Ascending aorta (tissue), 2 donors: ENCODE measurements at places on chromosomes 3 and 15. TPM values are rescaled to one million over a fixed set of nuclear protein-coding genes. Genes with fewer than 3 reads are reported as not detected.

- peak; percentile 91 for DNase-seq
- H3K4me3 ChIP-seq: no peak overlapping the region
These were observed 79.3 kb upstream of the ALDH1L1 start for GRCh38 chr3:126259411-126260391.

DNA sequence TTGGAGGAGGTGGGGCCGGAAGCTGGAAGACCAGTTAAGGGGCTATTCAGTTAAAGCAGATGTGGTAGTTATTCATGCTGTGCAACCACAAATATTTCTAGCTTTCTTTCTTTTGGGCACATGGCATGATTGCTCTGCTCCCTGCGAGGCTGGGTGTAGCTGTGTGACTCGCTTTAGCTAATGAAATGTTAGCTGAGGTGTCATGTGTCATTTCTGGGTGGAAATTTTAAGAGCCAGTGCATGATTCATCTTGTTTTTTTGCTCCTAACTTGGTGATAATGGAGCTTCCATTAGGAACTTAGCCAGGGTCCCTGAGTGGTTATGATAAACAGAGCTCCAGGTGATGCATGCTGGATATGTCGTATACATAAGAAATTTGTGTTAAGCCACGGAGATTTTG lies 300.6 kb downstream of the SATB1 start:
- no peaks in the 10 kb centered on the region for H3K36me3 ChIP-seq
- H3K4me1 ChIP-seq: no peaks in the 10 kb centered on the region
- no peak overlapping the region for H3K27ac ChIP-seq
- no peak for DNase-seq
- H3K4me3 ChIP-seq: no peak overlapping the region

Gene RASGRF1
- total RNA-seq: not detected

Gene PLA2G4D
- total RNA-seq: not detected

Gene DPPA4
- not detected for total RNA-seq
